ENCODE measurements at places on chromosomes 11 and 22. TPM values are rescaled to one million over a fixed set of nuclear protein-coding genes. Genes with fewer than 3 reads are reported as not detected.

FERMT3 gene
- 11.1 TPM for polyA plus RNA-seq

LRRC55 gene
- 1.7 TPM for polyA plus RNA-seq

VSTM5 gene
- 0.41 TPM for polyA plus RNA-seq

NAALADL1 gene
- 7.4 TPM for polyA plus RNA-seq

NLRP14 gene
- polyA plus RNA-seq, result not detected

RHOG gene
- 25.0 TPM for polyA plus RNA-seq

NEFH gene
- 1.9 TPM for polyA plus RNA-seq

SNAP29 gene
- polyA plus RNA-seq, result 22.6 TPM

STK33 gene
- 3.0 TPM for polyA plus RNA-seq

TOM1 gene
- 35.6 TPM for polyA plus RNA-seq

TEX12 gene
- 0.23 TPM for polyA plus RNA-seq

VPREB1 gene
- 0.26 TPM for polyA plus RNA-seq

IFITM1 gene
- 30.5 TPM for polyA plus RNA-seq

OR8A1 gene
- 0.37 TPM for polyA plus RNA-seq

LMO2 gene
- polyA plus RNA-seq, result 16.5 TPM

CCDC87 gene
- polyA plus RNA-seq, result 0.25 TPM

GRM5 gene
- polyA plus RNA-seq, result 0.05 TPM

PANX3 gene
- not detected for polyA plus RNA-seq

TRIM49D1 gene
- polyA plus RNA-seq, result not detected

LDHAL6A gene
- 0.22 TPM for polyA plus RNA-seq

ALDH3B1 gene
- polyA plus RNA-seq, result 17.0 TPM

CHRNA10 gene
- 5.6 TPM for polyA plus RNA-seq

MRGPRE gene
- polyA plus RNA-seq, result not detected

C11orf87 gene
- 0.21 TPM for polyA plus RNA-seq

TBX1 gene
- 17.2 TPM for polyA plus RNA-seq

IGLL1 gene
- polyA plus RNA-seq, result 0.41 TPM

LDLRAD3 gene
- 26.6 TPM for polyA plus RNA-seq

MRGPRX3 gene
- polyA plus RNA-seq, result not detected

RASL10A gene
- 1.7 TPM for polyA plus RNA-seq

CLMP gene
- polyA plus RNA-seq, result 12.5 TPM

FIBIN gene
- polyA plus RNA-seq, result 26.7 TPM

TRIM6 gene
- polyA plus RNA-seq, result 1.1 TPM

OR8B12 gene
- not detected for polyA plus RNA-seq

TLCD5 gene
- polyA plus RNA-seq, result 8.2 TPM

RIC3 gene
- polyA plus RNA-seq, result 0.25 TPM

MS4A4A gene
- 7.9 TPM for polyA plus RNA-seq

BIRC2 gene
- polyA plus RNA-seq, result 39.9 TPM

GUCD1 gene
- polyA plus RNA-seq, result 71.0 TPM

OR56A1 gene
- polyA plus RNA-seq, result not detected

LRRC4C gene
- polyA plus RNA-seq, result 1.2 TPM
